ENCODE measurements at places on chromosomes 12 and 14.
A peak's percentile ranks its signal among the peaks of the same experiment; 100 is the strongest.

- no peak for DNase-seq
Measured at GRCh38 chr12:59999291-59999690, 403.5 kb downstream of the SLC16A7 start.

- DNase-seq: no peak
Measured at GRCh38 chr14:92754966-92755365, 6.5 kb upstream of the LGMN start.

DNA sequence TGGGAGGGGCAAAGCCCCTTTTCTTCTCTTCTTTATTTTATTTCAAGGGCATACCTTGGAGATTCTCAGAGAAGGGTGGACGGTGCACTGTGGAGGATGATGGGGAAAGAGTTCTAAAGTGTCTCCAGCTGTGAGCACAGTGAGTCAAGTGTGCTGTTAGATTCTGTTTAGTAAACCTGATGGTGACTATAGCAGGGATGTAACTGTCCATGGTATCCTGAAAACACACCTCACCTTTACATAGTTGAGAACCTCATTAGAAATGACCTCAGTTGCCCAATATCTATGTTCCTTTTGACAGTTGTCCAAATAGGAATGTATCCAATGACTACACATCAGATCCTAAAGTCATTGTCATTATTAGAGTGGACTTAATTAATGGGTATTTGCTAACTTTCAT is 38.0 kb downstream of the CNTN1 start:
- DNase-seq: no peak

DNA sequence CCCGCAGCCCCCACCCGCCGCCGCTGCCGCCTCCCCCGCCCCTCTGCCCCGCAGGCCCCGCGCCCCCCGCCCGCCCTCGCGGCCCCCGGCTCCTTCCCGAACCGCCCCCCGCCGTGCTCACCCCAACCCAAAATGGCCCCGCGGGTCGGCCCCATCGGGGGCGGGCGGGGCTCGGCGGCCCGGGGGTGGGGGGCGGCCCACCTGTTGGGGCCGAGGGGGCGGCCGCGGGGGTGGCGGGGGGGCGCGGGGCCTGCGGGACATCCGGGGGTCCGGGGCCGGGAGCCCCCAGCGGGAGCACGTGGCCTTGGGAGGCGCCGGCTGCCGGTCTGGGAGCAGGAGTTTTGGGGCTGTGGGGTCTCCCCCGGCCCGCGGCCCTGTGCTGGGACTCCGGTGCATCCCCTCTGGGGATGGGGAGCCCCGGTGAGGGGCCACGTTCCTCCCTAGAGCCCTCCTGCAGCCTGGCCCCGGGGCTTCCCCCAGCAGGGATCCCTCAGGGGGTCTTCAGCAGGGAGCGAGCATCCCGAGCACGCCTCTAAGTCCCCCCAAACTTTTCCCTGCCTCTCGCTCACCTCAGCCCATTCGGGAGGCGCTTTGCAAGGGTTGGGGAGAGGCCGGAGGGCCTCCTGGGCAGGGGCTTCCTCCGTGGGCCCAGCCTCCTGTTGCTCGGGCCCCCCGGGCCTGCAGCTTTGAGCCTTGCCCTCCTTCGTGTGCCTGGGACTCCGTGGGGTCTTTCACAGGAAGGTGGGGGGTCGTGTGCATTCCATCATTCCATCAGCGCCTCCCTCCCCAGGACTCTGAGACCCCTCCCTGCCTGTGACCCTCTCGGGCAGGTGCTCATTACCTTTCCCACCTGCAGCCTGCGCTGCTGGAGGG is 710 bp downstream of the MTA1 start:
- no peak for DNase-seq

DNA sequence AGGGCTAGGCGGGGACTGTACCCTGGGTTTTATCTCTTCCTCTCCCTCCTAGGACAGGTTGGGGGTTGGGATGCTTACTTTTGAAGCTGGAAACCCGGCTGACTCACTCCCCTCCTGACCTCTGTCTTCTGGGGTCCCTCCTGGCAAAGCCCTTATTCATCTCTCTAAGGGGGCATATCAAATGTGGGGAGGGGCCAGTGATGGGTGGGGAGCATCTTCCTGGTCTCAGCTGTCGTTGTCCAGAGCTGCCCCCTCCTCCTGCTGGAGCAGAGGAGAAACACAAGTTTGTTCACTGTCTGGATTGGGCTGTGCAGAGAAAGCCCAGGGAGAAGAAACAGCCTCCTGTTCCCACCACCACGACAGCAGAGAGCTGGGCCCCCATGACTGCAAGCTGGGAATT is 85.8 kb downstream of the TNFAIP2 start:
- DNase-seq: no peak

GRCh38 chr14:97995038-97995437 is 1197.9 kb downstream of the VRK1 start:
- no peak for DNase-seq

DNA sequence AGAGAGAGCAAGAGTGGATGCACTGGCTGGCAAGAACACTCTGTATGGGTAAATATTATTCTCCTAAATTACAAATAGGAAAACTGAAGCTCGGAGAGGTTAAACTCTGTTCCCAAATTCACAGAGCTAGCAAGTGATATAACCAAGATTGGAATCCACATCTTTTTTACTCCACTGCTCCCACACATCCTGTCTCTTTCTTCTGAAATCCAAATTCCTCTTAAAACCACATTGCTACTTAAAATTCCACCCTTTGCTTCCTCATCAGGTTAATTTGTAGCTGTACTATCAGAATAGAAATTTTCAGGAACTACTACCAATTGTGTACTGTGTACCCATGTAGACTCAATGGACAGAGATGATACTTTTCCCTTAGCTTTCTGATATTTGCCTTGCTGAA is 74.4 kb downstream of the ARMH4 start:
- DNase-seq: no peak

GRCh38 chr12:48160807-48161206 is 3.5 kb upstream of the ASB8 start:
- DNase-seq: no peak

- DNase-seq: no peak
Measured at GRCh38 chr14:47009615-47010014, 358.0 kb upstream of the RPL10L start.

- DNase-seq: no peak
Measured at GRCh38 chr12:82176761-82177490, 181.3 kb downstream of the CCDC59 start.

DNA sequence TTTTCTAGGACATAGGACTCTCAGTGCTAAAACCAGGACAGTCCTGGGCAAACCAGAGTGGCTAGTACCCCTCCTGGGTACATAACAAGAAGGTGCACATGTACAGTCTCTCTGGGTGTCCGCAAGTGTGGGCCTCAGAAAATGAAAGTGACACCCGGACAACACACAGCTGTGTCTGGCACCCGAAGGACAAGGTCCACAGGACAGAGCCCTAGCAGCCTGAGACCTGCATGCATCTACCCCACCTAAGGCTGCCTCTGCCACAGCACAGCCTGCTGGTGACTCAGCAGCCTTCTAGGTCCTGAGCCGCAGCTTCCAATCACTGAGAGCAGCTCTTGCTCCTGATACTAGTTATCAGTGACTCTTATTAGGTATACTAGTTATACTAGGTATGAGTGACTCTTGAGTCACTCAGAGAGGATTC is 784.1 kb upstream of the TBX3 start:
- no peak for DNase-seq

GRCh38 chr12:49091056-49091835 is 3.4 kb downstream of the DHH start:
- DNase-seq: peak; percentile 17

DNA sequence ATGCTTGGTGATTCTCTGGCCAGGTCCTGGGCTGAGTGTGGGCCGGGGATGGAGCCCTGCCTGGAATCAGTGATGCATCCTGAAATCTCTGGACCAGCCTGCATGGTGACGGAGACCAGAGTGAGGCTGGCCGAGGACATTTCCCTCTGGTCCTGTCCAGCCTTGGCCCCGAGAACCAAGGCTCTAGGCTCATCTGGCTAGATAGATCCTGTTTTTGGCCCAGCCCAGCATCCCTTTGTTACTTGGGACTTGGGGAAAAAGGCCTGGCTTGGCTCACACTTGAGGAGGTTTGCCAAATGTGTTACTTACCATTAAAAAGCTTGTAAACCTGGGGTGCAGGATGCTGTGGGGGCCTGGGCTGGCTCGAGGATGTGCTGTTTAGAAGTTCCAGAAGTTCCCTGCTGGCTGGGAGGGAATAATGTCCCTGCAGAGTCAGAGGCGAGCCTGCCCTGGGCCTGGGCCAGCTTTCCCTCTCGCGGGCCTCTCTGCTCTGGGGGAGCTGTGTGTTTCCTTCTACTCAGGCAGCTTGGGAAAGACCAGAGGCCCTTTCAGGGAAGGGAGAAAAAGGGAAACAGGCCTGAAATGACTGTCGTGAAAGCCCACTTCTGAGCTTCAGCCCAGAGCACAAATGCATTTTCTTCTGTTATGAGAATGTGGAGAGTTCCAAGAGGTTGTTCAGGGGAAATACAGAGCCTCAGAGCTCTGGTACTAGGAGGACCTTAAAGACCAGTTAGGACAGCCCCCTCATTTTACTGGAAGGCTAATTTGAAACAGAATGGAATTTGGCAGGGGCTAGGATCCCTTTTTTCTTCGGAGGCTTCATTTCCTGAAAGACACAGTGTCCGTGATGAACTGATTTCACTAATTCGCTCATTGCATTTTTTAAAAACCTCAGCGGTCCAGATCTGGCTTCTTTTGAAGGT is 47.2 kb upstream of the CTDSP2 start:
- DNase-seq: no peak

DNA sequence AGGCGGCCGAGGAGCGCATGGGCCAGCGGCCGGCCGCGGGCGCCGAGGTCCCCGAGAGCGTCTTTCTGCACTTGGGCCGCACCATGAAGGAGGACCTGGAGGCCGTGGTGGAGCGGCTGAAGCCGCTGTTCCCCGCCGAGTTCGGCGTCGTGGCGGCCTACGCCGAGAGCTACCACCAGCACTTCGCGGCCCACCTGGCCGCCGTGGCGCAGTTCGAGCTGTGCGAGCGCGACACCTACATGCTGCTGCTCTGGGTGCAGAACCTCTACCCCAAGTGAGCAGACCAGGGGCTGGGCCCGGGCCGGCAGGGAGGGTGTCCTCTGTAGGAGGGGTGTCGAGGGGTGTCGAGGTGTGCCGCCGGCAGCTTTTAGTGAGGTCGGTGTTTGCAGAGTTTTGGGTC is 4.1 kb downstream of the TNFAIP2 start:
- DNase-seq: no peak

GRCh38 chr14:76405627-76406026 is 29.7 kb downstream of the ESRRB start:
- DNase-seq: no peak

- no peak for DNase-seq
Measured at GRCh38 chr14:94114589-94115057, 4.1 kb downstream of the IFI27 start.

DNA sequence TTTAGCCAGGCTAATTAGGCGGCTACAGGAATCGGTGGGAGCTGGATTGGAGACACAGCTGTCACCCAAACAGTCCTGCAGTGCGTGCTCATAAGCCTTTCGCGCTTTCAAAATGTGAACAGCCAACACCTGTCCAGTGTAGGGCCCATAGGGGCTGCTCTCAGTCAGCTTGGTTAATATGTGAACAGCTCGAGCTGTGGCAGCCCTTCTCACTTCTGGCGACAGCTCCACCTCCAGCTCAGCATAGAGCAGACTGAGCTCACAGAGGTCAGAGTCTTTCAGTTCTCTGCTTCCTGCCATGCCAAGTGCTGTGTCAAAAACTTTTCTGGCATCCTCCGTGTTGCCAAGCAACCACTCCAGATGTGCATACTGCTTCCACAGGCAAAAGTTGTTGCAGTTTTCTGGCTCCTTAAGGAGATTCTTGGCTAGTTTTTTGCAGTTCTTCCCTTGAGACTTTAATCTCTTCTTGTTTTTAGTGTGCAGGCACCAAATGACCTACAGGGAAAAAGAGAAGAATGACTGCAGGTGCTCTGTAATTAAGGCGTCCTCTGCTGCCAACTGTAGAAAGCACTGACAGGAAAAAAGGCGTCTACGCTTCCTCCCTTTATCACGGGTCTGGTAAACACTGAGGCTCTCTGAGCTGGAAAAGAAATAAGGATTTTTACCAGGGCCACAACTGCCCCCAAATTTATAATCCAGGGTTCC is 32.5 kb downstream of the PSMC1 start:
- DNase-seq: no peak

DNA sequence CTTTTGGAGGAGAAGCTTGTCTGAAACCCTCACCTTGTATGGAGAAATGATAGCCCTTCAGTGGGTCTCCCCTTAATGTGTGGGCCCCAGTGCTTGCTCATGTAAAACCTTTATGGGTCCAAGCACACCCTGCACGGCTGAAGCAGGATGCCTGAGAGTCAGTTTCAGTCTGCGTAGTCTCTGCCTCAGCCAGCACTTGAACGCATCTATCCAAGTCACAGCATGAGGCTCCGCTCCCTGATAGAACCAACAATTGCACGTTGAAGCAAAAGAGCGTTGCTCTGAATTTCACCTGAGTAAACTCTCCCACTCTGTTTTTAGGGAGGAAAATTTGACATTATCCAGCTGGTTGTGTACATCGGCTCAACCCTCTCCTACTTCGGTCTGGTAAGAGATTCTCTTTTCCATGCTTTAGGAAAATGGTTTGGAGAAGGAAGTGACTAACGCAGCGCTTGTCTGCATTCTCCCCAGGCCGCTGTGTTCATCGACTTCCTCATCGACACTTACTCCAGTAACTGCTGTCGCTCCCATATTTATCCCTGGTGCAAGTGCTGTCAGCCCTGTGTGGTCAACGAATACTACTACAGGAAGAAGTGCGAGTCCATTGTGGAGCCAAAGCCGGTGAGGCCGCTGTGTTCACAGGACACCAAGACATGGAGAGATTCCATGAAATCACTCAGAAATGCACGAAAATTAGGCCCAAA is 33.0 kb upstream of the P2RX4 start:
- no peak for DNase-seq

DNA sequence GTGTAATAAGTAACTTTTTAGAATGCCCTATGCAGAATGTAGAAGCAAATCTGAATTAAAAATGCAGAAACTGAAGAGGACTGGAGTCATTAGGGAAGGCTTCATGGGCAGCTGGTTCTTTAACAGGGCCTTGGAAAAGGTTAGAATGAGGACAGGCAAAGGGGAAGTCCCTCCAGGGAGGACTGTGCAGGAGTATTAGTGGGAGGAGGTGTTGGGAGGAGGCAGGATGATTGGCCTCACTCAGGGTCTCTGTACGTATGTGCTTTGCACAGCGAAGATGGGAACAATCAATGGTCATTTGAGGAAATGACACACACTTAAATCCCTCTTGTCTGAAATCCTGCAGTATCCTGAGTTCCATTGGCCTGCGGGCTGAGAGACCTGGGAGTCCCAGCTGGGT is 119.7 kb downstream of the PTCSC3 start:
- no peak for DNase-seq

GRCh38 chr14:46008348-46008747 is 643.2 kb downstream of the RPL10L start:
- no peak for DNase-seq

DNA sequence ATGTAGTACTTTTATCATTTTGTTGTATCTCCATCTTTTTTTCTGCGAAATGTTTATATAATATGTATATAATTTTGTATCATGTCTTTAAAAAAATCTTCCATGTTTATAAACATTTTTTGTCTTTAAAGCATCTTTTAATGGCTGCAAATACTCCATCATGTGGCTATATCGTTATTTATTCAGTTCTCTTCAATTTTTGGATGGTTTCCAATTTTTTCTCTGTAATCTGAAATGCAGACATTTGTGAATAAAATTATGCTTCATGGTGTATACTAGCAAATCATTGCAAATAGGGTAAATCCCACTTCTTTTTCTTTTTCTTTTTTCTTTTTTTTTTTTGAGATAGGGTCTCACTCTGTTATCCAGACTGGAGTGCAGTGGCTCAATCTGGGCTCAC is 54.0 kb downstream of the CPSF2 start:
- no peak for DNase-seq

- DNase-seq: no peak
Measured at GRCh38 chr12:115934046-115934445, 343.4 kb downstream of the MED13L start.

- no peak for DNase-seq
Measured at GRCh38 chr14:86802726-86803125, 1190.3 kb downstream of the GALC start.

Data from activated CD4-positive, alpha-beta T cell treated with anti-CD3 and anti-CD28 coated beads for 48 hours (primary cell).